ENCODE measurements at places on chromosomes 6 and 20.

DNA sequence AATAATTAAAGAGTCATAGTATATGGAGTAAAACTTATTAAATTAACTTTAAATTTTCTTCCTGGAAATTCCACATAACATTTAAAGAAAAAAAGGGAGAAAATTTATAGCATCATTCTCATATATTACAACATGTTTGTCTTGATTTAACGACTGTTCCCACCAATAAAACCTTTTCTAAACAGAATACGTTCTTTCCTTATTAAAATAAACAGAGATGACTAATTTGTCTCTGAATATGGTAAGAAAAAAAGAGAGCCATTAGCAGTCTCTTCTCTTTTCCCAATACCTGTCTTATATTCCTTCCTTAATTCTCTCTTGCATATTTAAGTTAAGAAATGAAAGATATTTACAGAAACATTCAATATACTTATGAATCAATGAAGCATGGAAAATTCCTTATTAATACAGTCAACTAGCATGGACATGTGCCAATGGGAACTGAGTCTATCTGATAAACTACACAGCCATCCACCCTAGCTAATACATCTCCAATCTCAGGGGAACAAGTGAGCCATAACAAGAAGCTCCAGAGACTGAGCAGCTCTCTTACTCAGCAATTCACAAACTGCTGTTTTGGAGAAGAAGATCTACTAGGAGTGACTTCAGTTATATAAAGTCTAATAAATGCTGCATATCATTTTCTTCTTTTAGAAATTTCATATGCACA is 347.1 kb upstream of the MANEA start:
- no peak for DNase-seq

DNA sequence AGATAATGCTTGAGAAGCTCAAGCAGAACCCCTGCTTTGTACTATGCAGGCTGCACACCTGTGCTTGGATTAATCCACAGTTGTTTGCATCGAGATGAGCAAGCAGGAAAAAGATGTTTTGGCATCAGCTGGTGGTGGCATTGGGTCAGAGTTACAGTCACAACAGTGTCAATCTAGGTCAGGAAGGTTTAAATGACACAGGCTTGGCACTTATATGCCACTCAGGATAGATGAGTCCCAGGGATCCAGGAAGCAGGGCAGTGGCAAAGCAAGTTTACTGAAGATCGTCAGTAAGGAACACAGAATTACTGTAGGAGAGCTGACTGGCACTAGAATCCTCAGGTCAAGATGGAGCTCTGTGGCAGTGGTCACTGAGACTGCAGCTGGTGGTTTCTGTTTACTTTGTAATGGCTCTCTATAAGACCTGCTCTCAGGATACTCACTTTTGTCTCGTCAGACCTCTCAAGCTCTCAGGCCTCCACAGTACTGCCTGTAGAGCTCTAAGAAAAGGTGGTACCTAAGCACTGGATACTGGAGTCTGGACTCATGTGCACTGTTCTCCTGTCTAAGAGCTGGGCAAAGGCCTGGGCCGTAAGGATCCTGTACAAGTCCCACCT is 110.1 kb upstream of the HS3ST5 start:
- no peak for DNase-seq

GRCh38 chr6:139236105-139236504 is 55.7 kb downstream of the TXLNB start:
- no peak for DNase-seq

- no peak for DNase-seq
These were observed 28.3 kb downstream of the RSPO4 start for GRCh38 chr20:973785-974194.

DNA sequence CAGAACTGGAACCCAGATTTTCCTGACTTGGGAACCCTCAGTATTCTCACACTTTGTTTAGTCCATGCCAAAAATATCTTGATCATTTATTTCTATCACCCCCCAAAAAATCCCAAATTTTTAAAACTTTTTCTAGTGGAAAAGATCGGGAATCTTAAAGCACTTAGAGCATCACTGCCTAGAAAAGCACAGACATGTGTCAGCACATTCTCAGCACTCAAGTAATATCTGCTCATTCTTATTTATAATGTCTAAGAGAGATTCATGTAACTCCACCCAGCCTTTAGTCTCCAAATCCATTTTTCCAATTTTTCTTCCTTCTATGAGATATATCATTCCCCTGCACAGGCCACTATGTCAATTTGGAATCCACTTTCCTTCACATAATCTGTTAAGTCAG is 29.9 kb upstream of the HSF2 start:
- DNase-seq = no peak

- DNase-seq = no peak
These were observed 5.5 kb downstream of the NPEPL1 start for GRCh38 chr20:58697867-58698703.

DNA sequence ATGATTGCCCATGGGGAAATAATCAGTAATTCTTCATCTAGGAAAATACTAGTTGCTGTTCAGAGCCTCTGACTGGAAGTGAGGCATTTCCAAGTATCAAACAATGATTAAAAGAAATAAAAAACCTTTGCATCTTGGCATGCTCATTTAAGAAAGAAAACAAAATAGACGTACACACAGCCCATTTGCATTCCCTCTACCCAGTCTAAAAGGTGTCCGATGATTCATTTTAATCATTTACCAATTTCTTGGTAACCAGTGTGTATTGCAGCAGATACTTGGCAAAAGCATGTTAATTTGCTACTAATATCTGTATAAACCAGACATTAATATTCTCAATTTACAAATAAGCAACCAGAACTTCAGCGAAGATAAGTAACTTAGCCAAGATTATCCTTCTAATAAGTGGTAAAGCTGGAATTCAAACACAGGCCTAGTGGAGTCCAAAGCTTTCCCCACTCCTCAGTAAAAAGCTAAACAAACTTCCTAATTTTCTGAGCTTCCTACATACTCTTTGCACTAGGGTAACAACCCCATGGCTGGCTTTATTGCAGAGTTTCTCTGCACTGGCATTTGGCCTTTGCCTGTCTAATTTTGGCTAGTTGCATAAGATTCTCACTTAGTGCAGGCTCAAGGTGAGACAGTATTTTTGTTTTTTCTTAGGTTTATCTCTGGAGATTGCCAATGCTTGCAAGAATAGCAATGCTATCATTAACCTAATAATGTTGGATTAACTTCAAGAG is 338.1 kb downstream of the PRKN start:
- no peak for DNase-seq

DNA sequence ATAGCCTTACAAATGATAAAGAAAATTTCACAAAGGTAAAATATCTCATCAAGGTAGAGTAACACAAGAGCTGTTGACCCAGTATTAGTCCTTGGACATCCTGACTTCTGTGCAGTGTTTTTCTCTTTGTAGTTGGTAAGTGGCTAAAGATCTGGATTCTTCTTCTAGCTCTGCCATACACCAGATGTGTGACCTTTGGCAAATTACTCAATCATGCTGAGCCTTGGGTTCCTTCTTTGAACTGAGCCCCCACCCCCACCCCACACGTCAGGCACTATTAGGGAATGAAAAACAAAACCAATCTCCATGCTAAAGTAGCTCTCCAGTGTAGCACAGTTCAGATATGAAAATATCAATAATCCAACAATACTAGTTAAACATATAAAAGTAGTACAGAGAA is 15.1 kb upstream of the TRIM39 start:
- no peak for DNase-seq

DNA sequence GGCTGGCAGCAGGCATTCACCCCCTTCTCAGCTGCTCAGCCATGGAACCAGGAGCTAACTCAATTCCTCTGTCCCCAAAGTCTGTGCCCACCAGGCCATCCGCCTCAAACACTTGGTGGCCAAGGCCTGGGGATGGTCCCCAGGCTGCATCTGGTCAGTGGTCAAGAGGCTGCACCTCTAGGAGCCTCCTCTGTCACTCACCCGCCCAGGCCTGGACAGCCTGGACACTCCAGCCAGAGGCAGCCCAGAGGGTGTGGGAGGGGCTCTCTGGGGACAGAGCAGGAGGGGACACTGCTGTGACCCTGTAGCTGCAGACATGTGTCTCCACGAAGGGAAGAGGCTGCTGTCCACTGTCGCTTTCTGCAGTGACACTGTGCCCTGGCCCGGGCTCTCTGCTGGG is 416.6 kb upstream of the SULF2 start:
- no peak for DNase-seq

DNA sequence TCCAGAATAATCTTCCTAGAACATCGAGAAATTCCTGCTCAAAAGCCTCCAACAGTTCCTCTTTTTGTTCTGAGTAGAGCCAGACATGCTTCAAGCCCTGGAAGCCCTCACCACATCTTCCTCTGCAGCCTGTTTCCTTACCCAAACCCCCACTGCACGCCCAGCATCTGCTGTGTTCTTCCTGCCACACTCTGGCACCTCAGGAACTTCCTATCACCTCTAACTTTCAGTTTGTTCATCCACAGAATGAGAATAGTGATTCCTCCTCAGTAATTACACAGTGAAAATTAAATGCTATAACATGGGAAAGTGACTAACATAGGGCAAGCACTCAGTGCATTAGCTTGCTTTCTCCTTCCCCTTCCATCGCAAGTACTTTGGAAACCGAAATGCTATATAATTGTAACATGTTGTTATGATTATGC is 26.3 kb downstream of the C6orf89 start:
- no peak for DNase-seq

DNA sequence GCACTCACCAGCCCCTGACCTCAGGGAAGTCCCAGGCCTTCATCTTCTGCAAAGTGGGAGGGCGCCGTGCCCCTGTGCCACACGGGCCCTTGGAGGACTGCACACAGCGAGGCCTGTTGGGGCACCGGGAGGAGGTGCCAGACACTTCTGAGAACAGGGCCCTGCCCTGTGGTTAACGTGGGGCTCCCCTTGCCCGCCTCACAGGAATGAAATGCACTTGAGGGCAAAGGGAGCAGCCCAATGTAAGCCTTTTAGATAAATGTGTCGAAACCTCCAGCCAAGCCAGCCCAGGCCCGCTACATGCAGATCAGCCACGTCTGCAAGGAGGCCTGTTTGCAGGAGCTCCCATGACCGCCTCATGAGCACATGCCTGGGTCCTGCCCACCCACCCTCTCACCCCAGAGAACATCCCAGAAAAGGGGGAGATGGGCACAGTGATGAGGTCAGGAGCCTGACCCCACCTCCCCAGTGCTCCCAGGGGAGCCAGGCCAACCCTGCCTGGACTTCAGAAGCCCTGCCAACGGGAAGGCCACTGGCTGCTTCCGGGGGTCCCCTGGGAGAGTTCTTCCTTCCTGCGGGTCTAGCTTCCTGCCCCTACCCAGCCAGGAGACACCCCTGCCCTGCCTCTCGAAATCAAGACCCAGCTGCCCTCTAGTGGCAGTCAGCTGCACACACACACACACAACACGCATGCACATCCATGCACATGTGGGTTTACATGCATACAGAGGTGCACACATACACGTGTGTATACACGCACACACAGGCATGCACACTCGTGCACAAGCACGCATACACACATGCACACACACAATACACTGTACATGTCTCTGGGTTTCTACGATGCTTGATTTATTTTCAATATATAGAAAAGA is 178.7 kb downstream of the TAF4 start:
- peak; percentile 72 for DNase-seq

- DNase-seq = no peak
These were observed 101.9 kb downstream of the REV3L start for GRCh38 chr6:111381123-111381522.

- no peak for DNase-seq
These were observed 223.1 kb downstream of the BCAS1 start for GRCh38 chr20:53847139-53847836.

GRCh38 chr6:90326404-90327057 is 29.9 kb upstream of the BACH2 start:
- no peak for DNase-seq

GRCh38 chr20:5090191-5090590 is 29.6 kb downstream of the PCNA start:
- DNase-seq = no peak

DNA sequence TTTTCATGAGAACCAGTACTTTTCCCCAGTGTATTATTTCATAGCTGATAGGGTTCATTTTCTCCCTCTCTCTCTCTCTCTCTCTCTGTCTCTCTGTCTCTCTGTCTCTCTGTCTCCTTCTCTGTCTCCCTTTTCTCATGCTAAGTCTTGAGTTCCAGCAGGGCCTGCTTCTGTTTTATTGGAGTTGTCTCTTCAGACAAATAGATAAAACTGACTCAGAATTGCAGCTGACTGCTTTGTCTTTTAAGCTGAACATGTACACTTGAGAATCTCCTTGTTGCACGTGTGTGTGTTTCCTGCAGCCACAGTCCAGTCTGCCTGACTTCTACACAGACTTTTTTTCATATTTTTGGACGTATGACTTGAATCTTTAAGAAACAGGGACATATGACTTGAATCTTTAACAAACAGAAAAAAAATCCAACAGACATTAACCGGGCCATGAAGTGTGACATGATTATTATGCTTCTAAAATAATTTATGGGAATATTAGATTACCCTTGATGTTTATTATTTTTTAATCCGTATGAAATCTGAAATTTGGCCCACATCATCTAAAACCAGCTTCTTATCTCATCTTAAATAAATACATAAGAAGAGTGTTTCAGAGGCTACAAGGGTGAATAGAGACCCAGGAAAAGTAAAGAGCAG is 71.5 kb downstream of the JAG1 start:
- DNase-seq = no peak

- no peak for DNase-seq
These were observed 90.7 kb downstream of the TRMT6 start for GRCh38 chr20:5859608-5860007.

DNA sequence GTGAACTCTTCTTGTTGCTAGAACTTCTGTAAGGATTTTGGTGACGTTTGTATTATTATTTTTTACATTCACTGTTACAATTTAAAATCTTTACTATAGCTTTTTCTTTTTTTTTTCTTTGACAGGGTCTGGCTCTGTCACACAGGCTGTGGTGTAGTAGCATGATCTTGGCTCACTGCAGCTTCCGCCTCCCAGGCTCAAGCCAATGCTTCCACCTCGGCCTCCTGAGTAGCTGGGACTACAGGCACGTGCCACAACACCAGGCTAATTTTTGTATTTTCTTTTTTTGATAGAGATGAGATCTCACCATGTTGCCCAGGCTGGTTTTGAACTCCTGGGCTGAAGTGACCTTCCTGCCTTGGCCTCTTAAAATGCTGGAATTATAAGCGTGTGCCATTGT is 21.2 kb downstream of the HECA start:
- no peak for DNase-seq

DNA sequence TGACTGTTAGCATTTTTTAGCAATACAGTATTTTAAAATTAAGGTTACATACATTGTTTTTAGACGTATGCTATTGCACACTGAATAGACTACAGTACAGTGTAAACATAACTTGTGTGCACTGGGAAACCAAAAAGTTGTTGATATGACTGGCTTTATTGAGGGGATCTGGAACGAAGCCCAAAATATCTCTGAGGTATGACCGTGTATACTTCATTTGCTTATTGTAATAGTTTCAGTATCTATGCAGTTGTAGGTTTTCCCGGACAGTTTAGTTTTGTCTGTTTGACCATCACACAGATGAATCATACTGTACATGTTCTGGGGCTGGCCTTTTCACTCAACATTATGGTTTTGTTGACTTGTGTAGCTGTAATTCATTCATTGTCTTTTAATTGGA is 6.9 kb upstream of the ZBTB12 start:
- DNase-seq = no peak
